ENCODE measurements at places on chromosomes 5 and 9.

DNA sequence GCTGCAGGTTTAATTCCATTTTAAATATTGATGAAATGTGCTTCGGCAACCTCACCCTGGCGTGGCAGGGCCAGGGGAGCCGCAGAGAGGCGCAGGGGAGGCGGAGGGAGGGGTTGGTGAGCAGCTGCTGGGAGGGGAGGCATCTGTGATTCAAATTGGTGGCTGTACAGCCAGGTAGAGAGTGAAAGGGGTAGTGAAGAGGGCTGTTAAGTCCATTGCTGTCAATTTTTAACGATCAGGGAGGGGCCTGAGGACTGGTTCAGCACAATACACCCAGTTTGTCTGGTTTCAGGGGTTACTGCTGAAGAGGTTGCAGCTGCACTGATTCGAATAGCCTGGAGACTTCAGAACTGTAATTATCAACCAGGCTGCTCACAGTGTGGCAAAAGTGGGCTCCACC is 31.3 kb downstream of the LHX6 start:
- DNase-seq = no peak

DNA sequence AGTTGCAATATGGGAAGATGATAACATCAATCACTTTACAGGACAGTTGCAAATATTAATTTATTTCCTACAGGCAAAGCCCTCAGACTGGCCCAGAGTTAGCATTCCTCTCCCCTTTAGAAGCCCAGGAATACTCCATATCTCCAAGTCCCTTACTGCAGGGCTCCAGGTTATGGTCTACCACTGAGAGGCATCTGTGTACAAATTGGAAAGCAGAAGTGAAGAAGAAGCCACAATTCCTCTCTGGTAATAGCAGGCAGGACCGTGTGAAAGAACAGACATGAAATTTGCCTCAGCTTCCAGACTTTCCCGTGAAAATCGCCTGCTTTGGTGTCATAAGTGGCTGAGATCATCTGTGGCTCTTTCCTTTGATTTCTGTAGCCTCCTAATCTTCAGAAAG is 289.6 kb downstream of the GLIS3 start:
- DNase-seq = no peak

DNA sequence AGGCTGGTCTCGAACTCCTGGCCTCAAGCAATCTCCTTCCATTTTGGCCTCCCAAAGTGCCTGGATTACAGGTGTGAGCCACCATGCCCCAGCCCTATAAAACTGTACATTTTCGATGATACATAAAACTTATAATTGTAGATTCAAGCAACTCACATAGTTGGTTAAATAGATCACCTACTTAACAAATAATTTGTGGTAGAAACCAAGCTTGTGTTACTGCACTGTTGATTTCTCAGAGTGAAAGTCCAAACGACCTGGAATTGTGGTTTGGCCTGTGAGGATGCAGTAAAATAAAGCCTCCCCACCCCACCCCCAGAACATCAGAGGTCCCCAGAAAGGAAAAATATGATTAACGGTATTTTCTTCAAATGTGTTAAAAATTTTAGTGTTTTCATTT is 92.7 kb downstream of the TRIO start:
- DNase-seq = no peak

DNA sequence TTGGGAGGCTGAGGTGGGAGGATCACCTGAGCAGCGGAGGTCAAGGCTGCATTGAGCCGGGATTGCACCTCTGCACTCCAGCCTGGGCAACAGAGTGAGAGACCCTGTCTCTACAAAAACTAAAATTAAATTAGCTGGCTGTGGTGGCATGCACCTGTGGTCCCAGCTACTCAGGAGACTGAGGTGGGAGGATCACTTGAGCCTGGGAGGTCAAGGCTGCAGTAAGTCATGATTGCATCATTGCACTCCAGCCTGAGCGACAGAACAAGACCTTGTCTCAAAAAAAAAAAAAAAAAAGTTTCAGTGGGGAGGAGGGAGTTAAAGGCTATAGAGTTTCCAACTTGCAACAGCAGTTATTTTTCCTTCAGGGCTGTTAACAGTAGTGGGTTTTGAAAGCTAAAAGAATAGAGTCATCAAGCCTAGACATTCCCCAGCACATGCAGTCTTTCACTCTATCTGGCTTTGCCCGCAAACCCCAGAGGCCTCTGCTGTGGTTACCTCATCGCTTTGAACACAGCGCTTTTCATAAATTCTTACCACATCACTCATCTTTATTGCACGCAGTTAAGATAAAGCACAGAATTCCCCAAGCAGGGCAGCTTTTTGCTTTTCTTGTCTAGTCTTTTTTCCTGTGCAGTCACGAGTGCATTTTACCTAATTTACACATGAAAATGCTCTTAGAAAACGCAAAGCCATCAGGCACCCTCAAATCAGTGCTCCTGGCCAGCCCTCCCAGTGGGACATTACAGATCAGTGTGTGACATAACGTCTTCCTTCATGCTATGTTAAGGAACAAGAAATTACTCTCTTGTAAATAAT is 8.7 kb upstream of the SLC2A8 start:
- DNase-seq = peak; percentile 68

- DNase-seq = peak; percentile 36
These were observed 1.4 kb downstream of the ATOSB start for GRCh38 chr9:35114113-35114839.

DNA sequence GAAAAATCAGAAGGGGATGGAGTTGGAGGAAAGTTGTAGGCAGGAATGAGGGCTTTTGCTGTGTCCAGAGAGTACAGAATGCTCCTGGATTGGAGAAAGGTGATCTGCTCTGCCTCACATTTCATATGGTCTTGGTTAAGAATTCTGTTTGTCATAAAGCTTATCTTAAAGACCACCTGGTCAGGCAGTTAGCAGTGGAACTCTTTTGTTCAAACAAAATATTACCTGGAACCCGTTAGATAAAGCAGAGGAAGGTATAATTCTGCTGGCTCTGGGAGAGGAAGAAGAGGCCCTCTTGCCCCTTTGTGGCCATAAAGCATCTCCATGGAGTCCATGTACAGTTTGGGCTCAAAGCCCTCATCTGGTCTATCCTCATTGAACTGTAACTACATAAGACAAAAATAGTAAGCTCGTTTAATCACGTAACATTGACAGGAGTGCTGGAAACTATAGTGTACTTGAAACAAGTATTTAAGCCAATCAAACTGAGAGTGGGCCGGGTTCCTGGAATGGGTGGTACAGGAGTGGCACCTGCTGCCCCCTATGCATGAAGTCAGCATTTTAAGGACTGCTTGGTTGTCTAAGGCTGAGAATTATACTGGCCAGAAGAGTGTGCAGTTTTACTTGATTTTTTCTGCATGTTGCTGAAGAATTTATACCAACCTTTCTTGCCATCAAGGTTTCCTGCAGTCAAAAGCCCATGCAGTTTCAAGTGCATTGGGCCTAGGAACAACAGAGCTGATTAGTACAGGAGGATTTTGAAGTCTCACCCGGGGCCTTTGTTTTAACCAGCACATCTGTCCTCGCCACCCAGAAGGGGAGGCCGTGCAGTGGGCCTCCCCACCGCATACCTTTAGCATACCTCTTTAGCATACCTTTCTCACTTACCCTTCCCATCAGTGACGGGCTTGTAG is 39.9 kb downstream of the STXBP1 start:
- no peak for DNase-seq

GRCh38 chr5:10627160-10627701 is 63.4 kb downstream of the ANKRD33B start:
- DNase-seq = no peak

DNA sequence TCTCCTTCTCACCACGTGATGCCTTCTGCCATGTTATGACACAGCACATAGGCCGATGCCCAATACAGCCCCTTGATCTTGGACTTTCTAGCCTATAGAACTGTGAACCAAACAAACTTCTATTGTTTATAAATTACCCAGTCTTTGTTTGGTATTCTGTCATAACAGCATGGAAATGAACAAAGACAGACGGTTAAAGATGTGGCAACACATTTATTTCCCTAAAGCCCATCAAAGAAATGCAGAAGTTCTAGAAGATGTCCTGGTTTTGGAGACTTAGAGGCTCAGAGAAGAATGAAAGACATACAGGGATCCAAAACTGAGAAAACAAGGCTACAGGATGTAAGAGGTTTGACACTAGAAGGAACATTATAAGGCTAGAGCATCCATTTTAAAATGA is 600.8 kb upstream of the DAB2 start:
- DNase-seq = no peak

- DNase-seq = no peak
These were observed 23.1 kb downstream of the SMAD5 start for GRCh38 chr5:136155761-136156160.

DNA sequence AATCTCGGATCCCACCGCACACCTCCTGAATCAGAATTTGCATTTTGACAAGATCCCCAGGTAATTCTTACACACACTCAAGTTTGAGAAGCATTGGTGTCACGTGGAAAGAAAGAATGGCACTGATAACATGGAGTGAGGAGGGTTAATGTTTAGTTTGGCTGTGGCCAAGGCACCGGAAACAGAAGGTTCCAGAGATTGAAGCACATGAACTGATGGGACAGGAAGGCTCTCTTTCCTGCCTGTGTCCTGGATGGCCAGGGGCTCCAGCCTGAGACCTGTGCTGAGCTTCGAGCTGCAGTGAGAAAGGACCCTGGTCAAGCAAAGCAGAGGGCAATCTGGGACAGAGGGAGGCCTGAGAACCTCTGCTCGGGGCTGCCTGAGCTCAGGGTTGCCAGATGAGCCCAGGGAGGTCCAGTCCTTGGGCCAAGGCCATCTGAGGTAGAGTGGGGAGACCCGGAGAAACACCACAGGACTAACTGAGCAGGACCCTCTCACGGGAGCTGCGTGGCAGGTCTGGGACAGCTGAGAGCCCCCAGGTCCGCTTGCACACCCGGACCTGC is 27.3 kb downstream of the AFAP1L1 start:
- DNase-seq = no peak

DNA sequence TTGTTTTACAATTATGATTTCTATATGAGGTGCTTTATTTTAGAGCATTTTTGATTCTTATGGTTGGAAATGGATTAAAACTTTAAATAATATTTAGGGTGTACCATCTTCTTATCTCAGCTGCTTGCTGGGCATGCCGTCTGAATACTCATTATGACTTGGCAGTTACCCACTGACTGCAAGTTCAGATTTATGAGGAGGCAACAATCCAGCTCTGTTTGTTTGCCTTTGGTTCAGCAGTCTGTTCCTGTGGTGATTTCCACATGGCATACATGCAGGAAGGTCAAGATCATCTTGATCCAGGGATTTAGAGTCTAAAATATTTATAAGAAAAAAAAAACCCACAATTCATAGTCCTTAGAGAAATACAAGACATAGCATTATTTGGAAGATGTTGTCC is 1254.5 kb upstream of the NUDT12 start:
- no peak for DNase-seq

- DNase-seq = no peak
These were observed 42.4 kb upstream of the ELL2 start for GRCh38 chr5:96004087-96004486.

GRCh38 chr9:94441796-94442195 is 113.1 kb upstream of the PCAT7 start:
- no peak for DNase-seq

- DNase-seq = peak; percentile 34
These were observed at the start of gene FGFR4 for GRCh38 chr5:177086654-177087397. Gene FGFR4, plus strand, starts transcription at chr5:177086915. Its CDS starts 2,688 bp downstream, at chr5:177089603.

Data from stimulated activated CD4-positive, alpha-beta T cell treated with anti-CD3 and anti-CD28 coated beads, Interleukin-15, amount 100 ng/mL, for 1 hour (primary cell).